ENCODE measurements at places on chromosomes 3 and 15. TPM values are rescaled to one million over a fixed set of nuclear protein-coding genes. Genes with fewer than 3 reads are reported as not detected.

GRCh38 chr3:28912120-28912885 lies 368.6 kb upstream of the RBMS3 start:
- no peaks in the 10 kb centered on the region for H3K36me3 ChIP-seq
- DNase-seq, result no peak
- no peak overlapping the region for H3K27ac ChIP-seq
- H3K27me3 ChIP-seq, result no peaks in the 10 kb centered on the region

The SLC22A13 gene
- total RNA-seq, result 0.62 TPM

The HHLA2 gene
- not detected for total RNA-seq

DNA sequence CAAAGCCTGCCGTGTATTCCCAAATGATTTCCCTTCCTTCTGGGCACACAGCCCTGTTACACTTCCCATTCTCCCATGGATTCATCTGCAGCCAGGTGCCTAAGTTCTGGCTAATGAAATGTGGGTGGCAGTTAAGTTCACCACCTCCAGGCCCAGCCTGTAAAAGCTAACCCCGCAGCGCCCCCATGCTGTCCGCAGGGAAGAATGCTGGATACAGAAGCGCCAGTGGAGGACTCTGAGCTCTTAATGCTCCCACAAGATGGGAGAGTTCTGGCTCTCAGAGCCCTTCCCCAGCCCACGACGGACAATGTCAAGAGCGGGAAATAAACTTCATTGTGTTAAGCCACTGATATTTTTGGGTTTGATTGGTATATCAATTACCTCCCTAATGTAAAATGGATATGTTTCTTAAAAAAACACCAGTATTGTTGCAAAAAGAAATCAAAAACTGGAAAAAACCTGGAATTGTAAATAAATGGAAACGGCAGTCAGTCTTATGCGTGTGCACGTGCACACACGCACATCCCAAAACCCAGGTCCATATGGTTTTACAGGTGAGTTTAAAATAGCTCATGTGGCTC lies 37.7 kb upstream of the FGD5 start:
- no peaks in the 10 kb centered on the region for H3K4me1 ChIP-seq
- no peak overlapping the region for H3K27ac ChIP-seq
- no peak overlapping the region for H3K4me3 ChIP-seq

The EOMES gene
- total RNA-seq, result not detected

GRCh38 chr3:133390715-133391114 lies 9.1 kb upstream of the BFSP2 start:
- no peak overlapping the region for H3K27ac ChIP-seq
- no peak overlapping the region for H3K4me3 ChIP-seq
- H3K27me3 ChIP-seq, result no peaks in the 10 kb centered on the region

DNA sequence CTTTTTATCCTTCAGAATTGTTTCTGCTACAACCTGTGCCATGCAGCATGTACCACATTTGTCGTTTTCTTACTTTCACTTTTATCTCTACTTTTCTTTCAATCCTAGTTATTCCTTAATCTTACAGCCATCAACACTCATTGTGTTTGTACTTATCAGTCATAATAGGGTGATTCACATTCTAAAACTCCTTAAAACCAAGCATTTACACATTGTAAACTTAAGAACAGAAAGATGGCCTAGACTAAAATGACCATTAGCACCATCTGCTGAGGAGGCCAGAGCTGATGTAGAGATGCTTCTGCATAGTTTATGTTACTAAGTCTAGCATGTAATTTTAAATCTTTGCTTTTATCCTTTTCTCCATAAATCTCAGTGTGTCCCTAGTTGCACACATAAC lies 25.5 kb downstream of the EIF2AK4 start:
- no peak overlapping the region for H3K4me3 ChIP-seq
- no peak for DNase-seq
- no peaks in the 10 kb centered on the region for H3K27me3 ChIP-seq
- H3K36me3 ChIP-seq, result peaks cover 16% of the 10 kb centered on the region

The LOXL1 gene
- total RNA-seq, result 17.1 TPM

- no peak overlapping the region for H3K27ac ChIP-seq
- H3K4me3 ChIP-seq, result no peak overlapping the region
- H3K4me1 ChIP-seq, result peaks cover 5% of the 10 kb centered on the region
- peaks cover 3% of the 10 kb centered on the region for H3K36me3 ChIP-seq
Measured at GRCh38 chr15:69009341-69009740, 5.2 kb upstream of the NOX5 start.

DNA sequence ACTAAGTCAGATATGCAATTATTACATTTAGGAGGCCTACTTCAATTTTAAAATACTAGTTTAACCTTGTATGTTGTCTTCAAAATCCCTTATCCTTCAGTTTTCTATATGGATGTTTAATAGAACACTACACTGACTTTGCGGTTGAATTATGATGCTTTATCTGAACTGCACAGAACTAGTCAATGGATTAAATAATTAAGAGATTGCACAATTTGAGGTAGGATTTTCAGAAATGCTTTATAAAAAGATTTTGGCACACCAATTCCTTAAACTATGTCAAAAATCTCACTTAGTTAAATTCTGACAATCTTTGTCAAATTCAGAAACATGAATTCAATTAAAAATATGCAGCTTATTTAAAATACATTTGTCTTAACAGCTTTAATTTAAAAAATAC lies 28.1 kb downstream of the ATOSA start:
- H3K4me3 ChIP-seq, result no peak overlapping the region
- H3K4me1 ChIP-seq, result peaks cover 8% of the 10 kb centered on the region
- no peak overlapping the region for H3K27ac ChIP-seq
- no peaks in the 10 kb centered on the region for H3K27me3 ChIP-seq
- no peak for DNase-seq

The ROPN1B gene
- total RNA-seq, result not detected

GRCh38 chr3:196691386-196691785 lies 20.7 kb downstream of the CEP19 start:
- H3K36me3 ChIP-seq, result no peaks in the 10 kb centered on the region
- H3K27ac ChIP-seq, result no peak overlapping the region
- H3K4me3 ChIP-seq, result no peak overlapping the region
- DNase-seq, result no peak

- no peak for DNase-seq
- H3K36me3 ChIP-seq, result no peaks in the 10 kb centered on the region
- peaks cover 27% of the 10 kb centered on the region for H3K4me1 ChIP-seq
- H3K27me3 ChIP-seq, result peaks cover 1% of the 10 kb centered on the region
- H3K27ac ChIP-seq, result peak overlapping the region; percentile 85
- no peak overlapping the region for H3K4me3 ChIP-seq
Measured at GRCh38 chr15:39327005-39327730, 253.7 kb upstream of the THBS1 start.

The GLDN gene
- 0.18 TPM for total RNA-seq

DNA sequence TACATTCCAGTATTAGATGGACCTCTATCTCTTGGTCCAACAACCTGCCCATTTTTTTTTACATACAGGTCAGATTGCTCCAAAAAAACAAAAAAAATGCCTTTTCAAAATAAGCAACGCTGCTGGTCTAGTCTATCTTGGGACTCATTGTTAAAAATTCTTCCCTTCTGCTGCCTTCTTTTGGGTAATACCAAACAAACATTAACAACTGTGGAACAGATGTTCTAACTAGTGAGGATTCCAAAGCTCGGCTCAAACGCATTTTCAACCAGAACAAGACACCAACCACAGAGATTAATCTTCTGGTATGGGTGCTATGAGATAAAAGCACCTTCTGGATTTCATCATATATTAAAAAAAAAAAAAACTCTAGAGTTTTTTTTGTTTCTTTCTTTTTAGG lies 24.7 kb downstream of the ARHGAP31 start:
- peaks cover 12% of the 10 kb centered on the region for H3K4me1 ChIP-seq
- peaks cover under 1% of the 10 kb centered on the region for H3K27me3 ChIP-seq
- peaks cover 2% of the 10 kb centered on the region for H3K36me3 ChIP-seq
- no peak overlapping the region for H3K27ac ChIP-seq
- no peak for DNase-seq

- H3K4me1 ChIP-seq, result no peaks in the 10 kb centered on the region
- H3K27ac ChIP-seq, result no peak overlapping the region
- H3K4me3 ChIP-seq, result no peak overlapping the region
- peaks cover 23% of the 10 kb centered on the region for H3K27me3 ChIP-seq
- DNase-seq, result no peak
- H3K36me3 ChIP-seq, result no peaks in the 10 kb centered on the region
Measured at GRCh38 chr3:150921209-150921608, 16.0 kb upstream of the MINDY4B start.

DNA sequence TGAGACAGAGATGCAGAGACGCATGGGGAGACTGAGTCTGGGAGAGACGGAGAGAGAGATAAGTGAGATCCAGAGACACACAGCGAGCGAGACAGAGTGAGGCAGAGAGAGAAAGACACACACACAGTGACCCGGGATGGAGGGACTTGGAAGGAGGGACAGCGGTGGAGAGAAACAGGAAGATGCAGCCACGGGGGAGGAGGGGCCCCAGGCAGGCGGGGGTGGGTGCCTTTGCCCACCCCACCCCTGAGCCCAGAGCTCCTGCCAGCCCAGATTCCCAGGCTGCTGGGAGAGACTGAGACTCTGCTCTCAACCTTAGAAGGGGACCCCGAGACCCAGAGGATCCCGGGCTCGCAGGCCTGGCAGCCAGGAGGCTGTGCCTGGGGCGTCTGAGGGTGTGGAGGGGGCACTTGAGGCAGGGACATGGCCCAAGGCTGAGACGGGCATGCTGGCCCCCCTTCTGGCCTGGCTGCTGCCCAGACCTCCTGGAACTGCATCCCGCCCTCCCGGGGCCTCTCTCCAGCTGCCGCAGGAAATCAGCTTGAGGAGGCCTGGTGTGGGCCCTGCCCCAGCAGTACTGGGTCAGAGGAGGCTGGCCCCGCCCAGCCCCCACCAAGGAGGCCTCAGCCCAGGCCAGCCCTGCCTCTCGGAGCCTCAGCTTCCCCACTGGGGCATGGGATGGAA lies 18.1 kb downstream of the H1-8 start:
- peaks cover 2% of the 10 kb centered on the region for H3K4me1 ChIP-seq
- H3K4me3 ChIP-seq, result no peak overlapping the region
- no peaks in the 10 kb centered on the region for H3K27me3 ChIP-seq
- no peak for DNase-seq

The MNS1 gene
- 4.5 TPM for total RNA-seq

- H3K27me3 ChIP-seq, result no peaks in the 10 kb centered on the region
- H3K27ac ChIP-seq, result no peak overlapping the region
- H3K4me1 ChIP-seq, result peaks cover 3% of the 10 kb centered on the region
- no peaks in the 10 kb centered on the region for H3K36me3 ChIP-seq
- DNase-seq, result no peak
Measured at GRCh38 chr3:183008800-183009199, 28.5 kb upstream of the DCUN1D1 start.

- H3K27ac ChIP-seq, result no peak overlapping the region
- no peaks in the 10 kb centered on the region for H3K27me3 ChIP-seq
- H3K4me3 ChIP-seq, result no peak overlapping the region
- DNase-seq, result no peak
Measured at GRCh38 chr3:55782807-55783206, 295.7 kb upstream of the WNT5A start.

The RASSF1 gene
- 13.9 TPM for total RNA-seq

GRCh38 chr3:71095511-71096291 lies 487.8 kb downstream of the FOXP1 start:
- H3K27ac ChIP-seq, result no peak overlapping the region
- DNase-seq, result no peak
- H3K4me1 ChIP-seq, result peaks cover 9% of the 10 kb centered on the region
- no peak overlapping the region for H3K4me3 ChIP-seq
- H3K36me3 ChIP-seq, result peaks cover 7% of the 10 kb centered on the region

GRCh38 chr3:128420289-128420688 lies 46.4 kb downstream of the DNAJB8 start:
- H3K27me3 ChIP-seq, result peaks cover 42% of the 10 kb centered on the region
- no peak overlapping the region for H3K27ac ChIP-seq
- H3K36me3 ChIP-seq, result peaks cover 1% of the 10 kb centered on the region
- peaks cover 24% of the 10 kb centered on the region for H3K4me1 ChIP-seq

Data from progenitor cell of endocrine pancreas (in vitro differentiated cells).